ENCODE measurements at places on chromosomes 2 and 18. TPM values are rescaled to one million over a fixed set of nuclear protein-coding genes. Genes with fewer than 3 reads are reported as not detected.

Gene HS1BP3
- 25.1 TPM for total RNA-seq

Gene RASGRP3
- not detected for total RNA-seq

Gene ACTG2
- not detected for total RNA-seq

Gene KCNE4
- not detected for total RNA-seq

Gene AGXT
- not detected for total RNA-seq

DNA sequence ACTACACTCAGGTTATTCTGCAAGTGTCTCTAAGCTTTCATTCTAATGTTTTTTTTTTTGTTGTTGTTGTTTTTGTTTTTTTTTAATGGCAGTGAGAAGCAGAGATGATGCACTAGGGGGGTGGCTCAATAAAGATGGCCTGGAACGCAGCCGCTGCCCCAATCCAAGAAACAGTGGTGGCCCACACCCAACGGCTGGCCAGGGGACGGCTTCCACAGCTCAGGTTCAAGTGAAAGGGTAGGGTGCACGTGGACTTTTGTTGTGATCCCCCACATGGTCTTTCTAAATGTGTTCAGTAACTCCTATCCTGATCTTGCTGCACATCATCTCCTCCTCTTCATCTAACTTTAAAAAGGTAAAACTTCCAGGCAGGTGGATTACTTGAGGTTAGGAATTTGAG lies 190.1 kb downstream of the NDUFA10 start:
- H3K27me3 ChIP-seq: peaks cover 30% of the 10 kb centered on the region
- no peaks in the 10 kb centered on the region for H3K4me1 ChIP-seq
- DNase-seq: no peak
- H3K4me3 ChIP-seq: no peak overlapping the region

DNA sequence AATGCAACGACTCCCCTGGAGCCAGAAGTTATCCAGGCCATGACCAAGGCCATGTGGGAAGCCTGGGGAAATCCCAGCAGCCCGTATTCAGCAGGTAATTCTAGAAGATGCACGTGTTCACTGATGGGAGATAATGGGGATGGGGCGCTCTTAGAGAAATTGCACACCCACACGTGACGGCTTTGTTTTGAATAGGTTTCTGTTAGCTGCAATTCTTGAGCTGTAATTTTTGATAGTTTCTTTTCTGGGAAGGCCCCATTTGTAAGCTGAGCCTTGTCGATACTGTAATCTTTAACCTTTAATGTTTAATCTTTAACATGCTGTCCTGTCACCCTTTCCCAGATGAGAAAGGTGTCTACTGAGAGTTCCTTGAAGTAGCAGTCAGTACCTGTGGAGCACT lies 3.6 kb downstream of the SCLY start:
- H3K4me1 ChIP-seq: peaks cover 12% of the 10 kb centered on the region
- DNase-seq: no peak
- H3K4me3 ChIP-seq: no peak overlapping the region
- H3K27ac ChIP-seq: no peak overlapping the region
- no peaks in the 10 kb centered on the region for H3K27me3 ChIP-seq

DNA sequence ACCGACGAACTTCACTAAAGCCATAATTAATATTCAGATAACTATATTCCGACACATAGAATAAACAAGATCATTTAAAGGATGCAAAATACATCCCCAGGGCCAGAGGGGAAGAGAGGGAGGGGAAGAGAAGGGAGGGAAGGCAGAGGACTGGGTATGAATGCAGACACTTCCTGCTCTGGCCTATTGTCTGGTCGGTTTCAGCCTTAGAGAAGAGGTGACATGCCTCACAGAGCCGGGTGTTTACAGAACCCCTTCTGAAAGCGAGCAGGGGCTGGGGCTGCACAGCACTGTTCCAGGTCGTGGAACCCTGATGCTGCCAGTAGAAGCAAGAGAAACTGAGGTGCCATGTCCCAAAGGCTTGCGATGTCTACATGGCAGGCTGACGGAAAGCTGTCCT lies 31.0 kb downstream of the CELF4 start:
- no peak for DNase-seq
- H3K4me3 ChIP-seq: no peak overlapping the region
- H3K36me3 ChIP-seq: no peaks in the 10 kb centered on the region
- peaks cover 11% of the 10 kb centered on the region for H3K4me1 ChIP-seq
- H3K27ac ChIP-seq: no peak overlapping the region

GRCh38 chr2:67834482-67834881 lies 228.3 kb downstream of the C1D start:
- no peaks in the 10 kb centered on the region for H3K36me3 ChIP-seq
- H3K27ac ChIP-seq: no peak overlapping the region
- no peak overlapping the region for H3K4me3 ChIP-seq
- no peak for DNase-seq
- H3K4me1 ChIP-seq: no peaks in the 10 kb centered on the region

DNA sequence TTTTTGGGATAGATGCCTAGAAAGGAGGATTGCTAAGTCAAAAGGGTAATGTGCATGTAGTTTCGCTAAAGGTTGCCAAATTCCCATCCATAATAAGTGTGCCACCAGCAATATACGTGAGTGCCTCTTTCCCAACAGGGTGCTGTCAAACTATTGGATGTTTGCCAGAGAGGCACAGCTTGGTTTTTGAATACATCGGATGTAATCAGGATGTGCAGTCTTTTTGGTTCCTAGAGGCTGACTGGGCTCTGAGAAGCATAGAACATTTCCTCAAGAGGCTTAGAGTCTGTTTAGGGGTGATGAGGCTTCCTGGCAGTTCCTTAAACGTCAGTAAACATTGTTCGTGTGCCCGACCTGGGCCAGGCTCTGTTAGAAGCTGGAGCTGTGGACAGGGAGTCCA lies 28.0 kb downstream of the AGAP1 start:
- H3K4me1 ChIP-seq: peaks cover 19% of the 10 kb centered on the region
- no peaks in the 10 kb centered on the region for H3K36me3 ChIP-seq
- H3K27me3 ChIP-seq: no peaks in the 10 kb centered on the region
- no peak overlapping the region for H3K27ac ChIP-seq
- H3K4me3 ChIP-seq: no peak overlapping the region

GRCh38 chr2:217976301-217976700 lies 26.5 kb downstream of the TNS1 start:
- H3K4me1 ChIP-seq: no peaks in the 10 kb centered on the region
- H3K36me3 ChIP-seq: no peaks in the 10 kb centered on the region
- no peak overlapping the region for H3K27ac ChIP-seq
- H3K4me3 ChIP-seq: no peak overlapping the region
- no peaks in the 10 kb centered on the region for H3K27me3 ChIP-seq

GRCh38 chr2:11810237-11810977 lies 64.0 kb downstream of the LPIN1 start:
- no peaks in the 10 kb centered on the region for H3K4me1 ChIP-seq
- DNase-seq: no peak
- H3K4me3 ChIP-seq: no peak overlapping the region
- H3K27me3 ChIP-seq: no peaks in the 10 kb centered on the region
- peaks cover 100% of the 10 kb centered on the region for H3K36me3 ChIP-seq

GRCh38 chr2:47079515-47080412 lies 75.3 kb downstream of the STPG4 start:
- peaks cover 37% of the 10 kb centered on the region for H3K4me1 ChIP-seq
- DNase-seq: no peak
- no peak overlapping the region for H3K4me3 ChIP-seq
- H3K27me3 ChIP-seq: no peaks in the 10 kb centered on the region
- peak overlapping the region; percentile 85 for H3K27ac ChIP-seq

DNA sequence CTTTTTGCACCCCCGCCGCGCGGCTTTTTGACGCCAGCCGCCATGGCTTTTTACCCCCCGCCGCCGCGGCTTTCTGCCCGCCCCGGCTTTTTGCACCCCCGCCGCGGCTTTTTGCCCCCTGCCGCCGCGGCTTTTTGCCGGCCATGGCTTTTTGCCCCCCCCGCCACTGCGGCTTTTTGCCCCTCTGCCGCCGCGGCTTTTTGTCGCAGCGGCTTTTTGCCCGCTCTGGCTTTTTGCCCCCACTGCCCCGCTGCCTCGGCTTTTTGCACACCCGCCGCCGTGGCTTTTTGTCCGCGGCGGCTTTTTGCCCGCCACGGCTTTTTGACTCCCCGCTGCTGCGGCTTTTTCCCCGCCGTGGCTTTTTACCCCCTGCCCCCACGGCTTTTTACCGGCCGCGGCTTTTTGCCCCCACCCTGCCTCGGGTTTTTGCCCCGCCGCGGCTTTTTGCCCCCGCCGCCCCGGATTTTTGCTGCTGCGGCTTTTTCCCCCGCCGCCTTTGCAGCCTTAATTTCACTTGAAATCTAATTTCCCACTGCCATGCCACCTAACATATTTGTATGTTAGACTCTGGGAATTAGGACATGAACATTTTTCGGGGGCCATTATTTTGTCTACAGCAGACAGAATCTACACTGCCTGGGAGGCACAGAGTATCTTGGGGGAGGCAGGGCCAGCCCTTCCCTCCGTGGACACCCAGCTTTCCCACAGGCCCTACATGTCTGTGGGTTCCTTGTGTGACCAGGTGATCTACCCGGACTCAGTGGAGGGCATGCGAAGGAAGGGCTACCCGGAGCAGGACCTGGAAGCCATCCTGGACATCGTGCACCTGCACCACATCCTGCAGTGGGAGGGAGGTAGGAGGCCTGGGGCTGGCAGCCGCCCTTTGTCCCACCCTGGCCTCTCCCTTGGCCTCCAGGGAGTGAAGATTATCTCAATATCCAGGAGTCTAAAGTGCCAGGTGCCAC lies 3031.0 kb upstream of the TEKT4 start:
- H3K36me3 ChIP-seq: no peaks in the 10 kb centered on the region
- no peak for DNase-seq
- H3K4me1 ChIP-seq: no peaks in the 10 kb centered on the region
- H3K27ac ChIP-seq: no peak overlapping the region
- H3K27me3 ChIP-seq: peaks cover 18% of the 10 kb centered on the region

- H3K4me1 ChIP-seq: no peaks in the 10 kb centered on the region
- no peaks in the 10 kb centered on the region for H3K36me3 ChIP-seq
- H3K4me3 ChIP-seq: no peak overlapping the region
- no peak overlapping the region for H3K27ac ChIP-seq
These were observed 75.2 kb upstream of the CD302 start for GRCh38 chr2:159873258-159873657.

GRCh38 chr18:57640749-57641148 lies 19.1 kb upstream of the NARS1 start:
- DNase-seq: no peak
- no peaks in the 10 kb centered on the region for H3K4me1 ChIP-seq
- peaks cover 15% of the 10 kb centered on the region for H3K36me3 ChIP-seq
- no peak overlapping the region for H3K4me3 ChIP-seq
- H3K27me3 ChIP-seq: no peaks in the 10 kb centered on the region
- no peak overlapping the region for H3K27ac ChIP-seq

GRCh38 chr2:228503731-228504130 lies 322.2 kb upstream of the SPHKAP start:
- peaks cover 16% of the 10 kb centered on the region for H3K27me3 ChIP-seq
- no peaks in the 10 kb centered on the region for H3K4me1 ChIP-seq
- no peak overlapping the region for H3K27ac ChIP-seq
- H3K4me3 ChIP-seq: no peak overlapping the region

Measured in MCF 10A (cell line).